Osteocyte (in vitro differentiated cells): ENCODE measurements at places on chromosomes 13 and 19. TPM values are rescaled to one million over a fixed set of nuclear protein-coding genes. Genes with fewer than 3 reads are reported as not detected.

DNA sequence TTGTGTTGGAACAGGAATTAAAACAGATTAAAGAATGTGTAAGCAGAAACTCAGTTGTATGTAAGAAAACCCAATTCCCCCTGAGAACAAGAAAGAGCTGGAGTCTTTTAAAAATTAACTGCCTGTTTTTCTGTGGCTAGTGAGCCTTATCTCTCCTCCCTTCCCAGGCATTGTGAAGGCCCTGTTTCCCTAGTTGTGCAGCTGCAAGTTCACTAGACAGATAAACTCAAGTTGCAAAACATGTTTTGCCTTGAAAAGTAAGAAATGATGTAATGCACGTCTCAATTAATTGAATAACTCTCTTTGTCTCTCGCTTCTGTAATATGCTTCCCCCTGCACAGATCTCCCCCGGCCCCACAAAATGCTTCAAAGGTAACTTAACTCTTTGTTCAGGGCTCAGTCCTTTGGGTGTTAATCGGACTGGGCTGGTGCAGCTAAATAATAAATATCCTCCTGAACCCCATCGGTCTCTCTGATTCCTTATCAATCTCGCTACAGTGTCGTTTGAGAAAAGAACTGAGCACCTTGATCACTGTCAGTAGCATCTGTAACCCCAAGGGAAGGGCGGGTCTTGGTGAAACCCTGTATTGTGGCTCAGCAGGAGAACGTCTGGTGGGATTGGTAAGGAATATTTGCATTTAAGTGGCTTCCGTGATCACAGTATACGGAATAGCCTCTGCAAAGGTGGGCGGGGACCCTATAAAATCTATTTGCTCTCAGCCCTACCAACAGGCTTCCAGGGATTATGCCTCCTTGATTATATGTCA is 1.6 kb upstream of the ZNF556 start:
- no peaks in the 10 kb centered on the region for H3K4me1 ChIP-seq
- no peak overlapping the region for H3K4me3 ChIP-seq
- no peak for DNase-seq
- no peak overlapping the region for H3K27ac ChIP-seq
- H3K36me3 ChIP-seq, result no peaks in the 10 kb centered on the region

GRCh38 chr13:77563111-77563510 is 27.6 kb downstream of the SCEL start:
- no peak overlapping the region for H3K27ac ChIP-seq
- no peak overlapping the region for H3K4me3 ChIP-seq
- H3K36me3 ChIP-seq, result no peaks in the 10 kb centered on the region
- peaks cover 6% of the 10 kb centered on the region for H3K27me3 ChIP-seq

DNA sequence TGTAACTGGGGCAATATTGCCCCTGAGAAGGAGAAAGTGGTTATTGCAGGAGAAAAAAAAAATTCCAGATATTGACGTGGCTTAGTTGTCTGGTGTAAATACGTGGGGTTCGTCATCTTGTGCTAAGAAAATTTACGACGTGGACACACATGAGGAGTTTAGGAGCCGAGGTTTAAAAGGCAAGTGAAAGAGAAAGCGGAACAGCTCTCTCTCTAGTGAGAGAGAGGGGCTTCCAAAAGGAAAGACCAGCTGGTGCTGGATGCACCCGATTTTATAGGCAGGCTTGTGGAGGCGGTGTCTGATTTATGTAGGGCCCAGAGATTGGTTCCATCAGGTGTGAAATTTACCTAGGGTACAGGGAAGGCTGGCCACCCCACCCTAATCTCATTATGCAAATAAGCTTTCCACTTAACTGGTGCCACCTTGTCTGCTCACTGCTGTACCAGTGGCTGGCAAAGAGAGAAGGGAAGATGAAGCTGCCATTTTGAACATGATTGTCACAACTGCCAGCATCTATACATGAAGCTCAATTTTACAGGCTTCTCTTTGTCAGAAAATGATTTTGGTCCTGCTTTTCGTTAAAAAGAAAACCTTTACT is 845.1 kb downstream of the DACH1 start:
- no peak overlapping the region for H3K27ac ChIP-seq
- H3K36me3 ChIP-seq, result no peaks in the 10 kb centered on the region
- no peak for DNase-seq
- H3K27me3 ChIP-seq, result peaks cover 2% of the 10 kb centered on the region
- no peaks in the 10 kb centered on the region for H3K4me1 ChIP-seq
- H3K4me3 ChIP-seq, result no peak overlapping the region

- H3K36me3 ChIP-seq, result no peaks in the 10 kb centered on the region
- H3K4me3 ChIP-seq, result no peak overlapping the region
- peaks cover 13% of the 10 kb centered on the region for H3K27me3 ChIP-seq
- H3K27ac ChIP-seq, result no peak overlapping the region
- no peak for DNase-seq
- peaks cover 1% of the 10 kb centered on the region for H3K4me1 ChIP-seq
These were observed 9.8 kb upstream of the CPB2 start for GRCh38 chr13:46114613-46115012.

DNA sequence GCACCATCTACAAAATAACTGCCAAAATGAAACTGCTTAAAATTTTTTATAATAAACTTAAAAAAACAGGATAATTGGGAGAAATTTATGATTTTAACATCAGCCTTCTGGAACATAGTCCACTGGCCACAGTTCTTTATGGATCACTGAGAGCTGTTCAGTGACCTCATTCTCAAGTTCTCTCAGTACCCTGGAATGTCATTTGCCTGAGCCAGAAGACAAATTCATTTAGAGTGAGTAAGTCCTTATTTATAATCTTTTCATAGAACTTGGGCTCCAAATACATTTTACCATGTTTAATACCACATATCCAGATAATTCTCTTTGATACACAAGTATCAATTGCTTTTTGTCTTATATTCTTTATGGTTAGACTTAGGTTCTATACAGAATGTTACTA is 87.6 kb downstream of the CAB39L start:
- peaks cover 5% of the 10 kb centered on the region for H3K36me3 ChIP-seq
- H3K4me1 ChIP-seq, result peaks cover 39% of the 10 kb centered on the region
- no peak overlapping the region for H3K4me3 ChIP-seq
- no peak for DNase-seq
- no peaks in the 10 kb centered on the region for H3K27me3 ChIP-seq
- peak overlapping the region; percentile 38 for H3K27ac ChIP-seq

DNA sequence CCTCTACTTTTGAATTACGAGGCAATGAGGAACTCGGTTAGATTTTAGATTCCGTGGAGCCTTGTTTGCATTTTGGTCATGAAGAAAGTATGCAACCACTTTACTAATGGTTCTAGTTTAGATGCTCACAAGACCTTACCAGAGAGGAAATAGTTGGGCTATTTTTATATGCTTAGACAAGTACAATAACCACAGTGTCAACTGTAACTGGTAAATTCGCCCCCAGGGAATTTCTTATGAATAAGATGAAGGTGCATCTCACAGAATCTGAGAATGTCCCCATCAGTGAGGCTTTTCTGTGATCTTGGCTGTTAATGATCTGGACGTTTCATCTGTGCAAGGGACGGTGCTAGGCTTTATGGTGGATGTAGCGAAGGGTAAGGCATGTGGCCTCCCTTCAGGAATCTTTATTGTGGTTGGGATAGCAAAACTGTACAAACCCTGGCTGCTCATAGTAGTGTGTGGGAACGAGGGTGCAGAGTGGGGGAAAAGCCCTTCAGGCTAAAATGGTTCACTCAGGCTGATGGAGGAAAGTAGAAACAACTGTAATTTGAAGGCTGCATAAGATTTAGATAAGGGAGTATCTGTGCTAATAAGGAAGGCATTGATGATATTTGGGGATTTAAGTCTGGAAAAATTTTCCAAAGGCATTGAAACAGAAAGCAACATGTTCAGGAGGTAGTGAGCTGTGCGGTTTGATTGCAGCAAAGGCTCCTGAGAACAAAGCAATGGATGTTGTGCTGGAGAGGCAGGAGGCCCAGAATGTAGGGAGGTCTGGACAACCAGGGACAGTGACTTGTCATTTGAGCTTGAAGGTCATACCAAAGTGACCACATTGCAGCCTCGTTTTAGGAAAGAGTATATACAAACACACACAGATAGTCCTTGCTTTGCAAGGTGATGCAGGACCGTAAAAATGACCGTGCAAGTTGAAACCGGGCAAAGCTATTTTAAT is 28.4 kb downstream of the UBAC2 start:
- peak overlapping the region; percentile 78 for H3K27ac ChIP-seq
- peak overlapping the region; percentile 34 for H3K4me3 ChIP-seq
- peaks cover 20% of the 10 kb centered on the region for H3K4me1 ChIP-seq
- no peaks in the 10 kb centered on the region for H3K36me3 ChIP-seq

DNA sequence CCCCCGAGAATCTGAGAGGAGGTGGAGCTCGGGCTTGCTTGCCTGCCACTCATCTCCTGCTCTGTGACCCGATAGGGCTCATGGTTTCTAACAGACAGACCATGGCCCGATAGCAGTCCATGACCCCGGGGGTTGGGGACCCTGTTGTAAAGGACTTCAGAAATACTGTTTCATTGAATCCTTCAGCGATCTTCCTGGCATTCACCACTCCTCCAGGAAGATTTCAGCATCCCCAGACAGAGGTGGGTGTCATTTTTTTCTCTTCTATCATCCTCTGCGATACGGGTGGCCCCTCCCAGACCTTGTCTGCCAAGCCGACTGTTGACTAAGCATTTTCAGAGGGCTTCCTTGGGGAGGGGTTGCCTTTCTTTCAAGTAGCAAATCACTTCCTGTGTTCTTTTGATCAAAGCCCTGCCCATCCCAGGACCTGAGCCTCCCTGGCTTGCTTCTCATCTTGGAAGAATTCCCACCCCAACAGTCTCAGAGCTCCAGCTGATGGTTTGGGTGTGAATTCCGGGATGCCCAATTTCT is 1.7 kb downstream of the MYO1F start:
- peaks cover 14% of the 10 kb centered on the region for H3K4me1 ChIP-seq
- H3K27ac ChIP-seq, result no peak overlapping the region
- DNase-seq, result no peak
- no peak overlapping the region for H3K4me3 ChIP-seq
- peaks cover 28% of the 10 kb centered on the region for H3K27me3 ChIP-seq

- no peak for DNase-seq
- H3K4me3 ChIP-seq, result no peak overlapping the region
- H3K27me3 ChIP-seq, result no peaks in the 10 kb centered on the region
- H3K4me1 ChIP-seq, result no peaks in the 10 kb centered on the region
- peaks cover 4% of the 10 kb centered on the region for H3K36me3 ChIP-seq
These were observed 104.0 kb downstream of the ATP11A start for GRCh38 chr13:112793545-112794445.

- DNase-seq, result no peak
- H3K27me3 ChIP-seq, result no peaks in the 10 kb centered on the region
- peaks cover 16% of the 10 kb centered on the region for H3K4me1 ChIP-seq
- no peak overlapping the region for H3K4me3 ChIP-seq
These were observed 24.2 kb downstream of the VRK3 start for GRCh38 chr19:50000841-50001557.

DNA sequence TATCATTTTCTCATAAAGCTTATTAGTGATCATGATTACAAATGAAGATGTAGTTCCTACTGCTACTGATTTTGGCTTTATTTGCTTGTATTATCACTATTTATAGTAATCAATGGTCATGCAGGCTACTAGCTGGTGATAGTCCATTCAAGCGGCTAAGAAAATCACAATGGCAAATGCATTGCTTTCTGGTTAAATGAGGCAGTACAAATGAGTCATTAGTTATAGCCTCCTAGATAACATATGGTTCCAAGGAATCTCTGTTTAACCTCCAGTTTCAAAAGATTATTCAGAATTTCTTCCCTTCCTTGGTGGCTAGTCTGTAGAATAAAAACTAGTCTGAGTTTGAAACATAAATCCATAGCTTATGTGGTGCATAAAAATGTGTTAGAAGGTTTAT is 141.3 kb upstream of the HTR2A start:
- no peak for DNase-seq
- H3K36me3 ChIP-seq, result no peaks in the 10 kb centered on the region
- no peak overlapping the region for H3K27ac ChIP-seq

- H3K36me3 ChIP-seq, result no peaks in the 10 kb centered on the region
- peaks cover 8% of the 10 kb centered on the region for H3K27me3 ChIP-seq
- H3K4me1 ChIP-seq, result no peaks in the 10 kb centered on the region
- no peak overlapping the region for H3K27ac ChIP-seq
These were observed 9.2 kb downstream of the RYR1 start for GRCh38 chr19:38442736-38443135.

DNA sequence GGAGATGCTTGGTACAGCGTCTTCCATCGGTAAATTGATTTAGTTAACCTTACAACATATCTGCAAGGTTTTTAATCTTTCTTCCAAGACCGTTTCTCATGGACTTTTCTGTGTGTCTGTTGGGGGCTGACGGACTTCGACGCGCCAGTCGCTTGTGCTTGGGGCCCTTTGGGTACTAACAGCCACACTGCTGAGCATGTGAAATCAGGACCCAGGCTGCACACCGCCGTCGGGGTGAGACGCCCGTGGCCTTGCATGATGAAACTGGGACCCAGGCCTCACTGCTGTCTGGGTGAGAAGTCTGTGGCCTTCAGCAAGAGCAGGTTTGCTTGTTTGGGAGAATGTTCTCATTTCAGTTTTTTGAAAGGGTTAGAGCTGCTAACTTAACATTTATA is 9.8 kb downstream of the ATP4B start:
- peak overlapping the region; percentile 83 for H3K27ac ChIP-seq
- DNase-seq, result no peak
- H3K27me3 ChIP-seq, result no peaks in the 10 kb centered on the region
- H3K36me3 ChIP-seq, result no peaks in the 10 kb centered on the region

FXYD1 gene
- 0.86 TPM in 1 of 2 replicates, not detected in the other for total RNA-seq

CEACAM4 gene
- total RNA-seq, result not detected in 2 replicates

KLK7 gene
- total RNA-seq, result not detected in 2 replicates

PALM gene
- total RNA-seq, result 236 and 251 TPM in 2 replicates

TTC9B gene
- not detected in 2 replicates for total RNA-seq

EID2B gene
- 3.6 and 4.0 TPM in 2 replicates for total RNA-seq

CD33 gene
- not detected in 2 replicates for total RNA-seq

ZNF525 gene
- total RNA-seq, result 7.6 and 8.5 TPM in 2 replicates
